Activated naive CD4-positive, alpha-beta T cell treated with anti-CD3 and anti-CD28 coated beads, Interleukin-2, amount 10 ng/mL, durations not matched to agents 5 hours and 36 hours (primary cell): ENCODE measurements at places on chromosomes 1 and 21. TPM values are rescaled to one million over a fixed set of nuclear protein-coding genes. Genes with fewer than 3 reads are reported as not detected.

The RIPPLY3 gene
- total RNA-seq: 0.14 TPM

The ALX3 gene
- not detected for total RNA-seq

The KLHDC8A gene
- not detected for total RNA-seq

The NR1I3 gene
- not detected for total RNA-seq

The PTBP2 gene
- 16.5 TPM for total RNA-seq

The BARHL2 gene
- total RNA-seq: not detected

The SELP gene
- total RNA-seq: 0.66 TPM

The NUP210L gene
- total RNA-seq: 0.08 TPM

The COP1 gene
- 35.3 TPM for total RNA-seq

The ZNF678 gene
- total RNA-seq: 3.8 TPM

The CELA2A gene
- total RNA-seq: not detected

The CHODL gene
- total RNA-seq: not detected

The GBP6 gene
- 0.29 TPM for total RNA-seq

The TEX50 gene
- not detected for total RNA-seq

The CFHR5 gene
- not detected for total RNA-seq

The ARPC5 gene
- 211 TPM for total RNA-seq

The ZNF326 gene
- total RNA-seq: 16.5 TPM

The LAMC2 gene
- total RNA-seq: not detected

The SYPL2 gene
- not detected for total RNA-seq

The PDZK1IP1 gene
- total RNA-seq: not detected

The ZFP69 gene
- 3.4 TPM for total RNA-seq

The TNFRSF25 gene
- 121 TPM for total RNA-seq

The NMNAT1 gene
- 7.1 TPM for total RNA-seq

The SPATA1 gene
- total RNA-seq: 3.5 TPM

The EXO1 gene
- total RNA-seq: 28.4 TPM

The ATP5PB gene
- 333 TPM for total RNA-seq

The OBSCN gene
- 31.6 TPM for total RNA-seq

The AMPD1 gene
- not detected for total RNA-seq

The ABCG1 gene
- 16.3 TPM for total RNA-seq

The GPR153 gene
- total RNA-seq: 1.2 TPM

The MANEAL gene
- 0.91 TPM for total RNA-seq

The RAB42 gene
- not detected for total RNA-seq

The BCL2L15 gene
- total RNA-seq: 3.7 TPM

The RIMKLA gene
- total RNA-seq: 1.4 TPM

The IL24 gene
- 0.33 TPM for total RNA-seq

The OR2L2 gene
- 0.08 TPM for total RNA-seq

The TBX15 gene
- not detected for total RNA-seq

The RHOU gene
- total RNA-seq: 8.0 TPM

The ERICH3 gene
- not detected for total RNA-seq
